Lower leg skin (tissue), 4 donors: ENCODE measurements at places on chromosomes 3 and 15. TPM values are rescaled to one million over a fixed set of nuclear protein-coding genes. Genes with fewer than 3 reads are reported as not detected.

DNA sequence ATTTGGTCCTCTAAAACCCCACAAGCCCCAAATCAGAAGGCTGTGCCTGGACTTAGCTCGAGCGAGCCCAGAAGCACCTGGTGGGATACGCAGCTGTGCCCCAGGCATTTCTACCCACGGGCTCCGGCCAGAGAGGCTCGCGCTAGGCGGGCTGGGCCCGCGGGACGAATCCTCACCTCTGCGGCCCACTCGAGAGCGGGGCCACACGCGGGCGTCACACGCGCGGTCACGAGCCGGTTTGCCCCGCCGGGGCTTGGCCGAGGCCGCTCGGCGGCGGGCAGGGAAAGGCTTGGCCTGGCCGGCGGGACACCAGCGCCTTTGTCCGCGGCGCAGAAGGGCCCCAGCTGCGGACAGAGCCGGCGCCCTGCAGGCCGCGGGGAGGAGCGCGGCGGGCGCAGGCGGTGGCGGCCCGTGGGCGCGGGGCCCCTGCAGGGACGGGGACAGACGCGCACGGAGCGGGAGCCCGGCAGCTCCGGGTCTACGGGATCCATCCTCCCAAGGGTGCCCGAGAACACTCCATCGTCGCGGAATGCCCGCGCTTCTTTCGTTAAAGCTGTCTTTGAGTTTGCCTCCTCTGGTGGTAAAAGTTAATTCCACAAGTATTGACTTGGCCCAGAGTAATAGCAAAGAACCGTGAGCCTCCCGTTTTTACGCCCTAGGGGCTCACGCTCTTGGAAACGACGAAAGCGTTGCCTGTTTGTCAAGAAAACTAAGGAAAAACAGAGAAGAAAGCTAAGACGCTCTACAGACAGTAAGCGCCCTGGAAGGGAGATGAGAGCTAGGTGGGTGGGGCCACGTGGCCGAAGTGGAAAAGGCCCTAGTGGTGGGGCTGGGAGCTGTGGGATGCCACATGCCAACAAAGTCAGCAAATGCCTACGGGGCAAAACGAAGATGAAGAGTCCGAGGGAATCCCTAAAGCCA is 26.4 kb downstream of the TYRO3 start:
- no peak for DNase-seq

GRCh38 chr15:39459548-39459947 is 121.3 kb upstream of the THBS1 start:
- no peak for DNase-seq

- DNase-seq, result no peak
These were observed 120.0 kb downstream of the TMCO5A start for GRCh38 chr15:38054488-38054887.

GRCh38 chr15:89936051-89936785 is 23.5 kb upstream of the ARPIN start:
- DNase-seq, result no peak

GOLGA8T gene
- 0.17 TPM for total RNA-seq

GRAMD1C gene
- 37.9 TPM for total RNA-seq

TEX55 gene
- total RNA-seq, result not detected
